ENCODE measurements at places on chromosomes 5 and 9.
A peak's percentile ranks its signal among the peaks of the same experiment; 100 is the strongest.

- DNase-seq, result no peak
Observed at GRCh38 chr9:34346873-34347799, 17.8 kb downstream of the NUDT2 start.

- no peak for DNase-seq
Observed at GRCh38 chr9:99606957-99607356, 214.7 kb upstream of the NR4A3 start.

GRCh38 chr9:120889606-120890271 is 12.8 kb upstream of the PHF19 start:
- no peak for DNase-seq

DNA sequence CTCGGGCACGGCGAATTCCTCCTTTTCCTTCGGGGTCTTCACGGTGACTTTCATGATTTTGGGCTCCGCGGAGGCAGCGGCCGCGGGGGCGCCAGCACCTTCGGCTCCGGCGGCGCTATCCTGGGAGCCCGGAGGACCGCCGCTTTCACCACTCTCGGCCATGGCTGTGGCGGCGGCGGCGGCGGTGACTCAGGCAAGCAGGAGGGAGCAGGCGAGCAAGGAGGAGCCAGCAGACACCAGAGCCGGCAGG is 315 bp downstream of the UBQLN1 start:
- peak; percentile 84 for DNase-seq

DNA sequence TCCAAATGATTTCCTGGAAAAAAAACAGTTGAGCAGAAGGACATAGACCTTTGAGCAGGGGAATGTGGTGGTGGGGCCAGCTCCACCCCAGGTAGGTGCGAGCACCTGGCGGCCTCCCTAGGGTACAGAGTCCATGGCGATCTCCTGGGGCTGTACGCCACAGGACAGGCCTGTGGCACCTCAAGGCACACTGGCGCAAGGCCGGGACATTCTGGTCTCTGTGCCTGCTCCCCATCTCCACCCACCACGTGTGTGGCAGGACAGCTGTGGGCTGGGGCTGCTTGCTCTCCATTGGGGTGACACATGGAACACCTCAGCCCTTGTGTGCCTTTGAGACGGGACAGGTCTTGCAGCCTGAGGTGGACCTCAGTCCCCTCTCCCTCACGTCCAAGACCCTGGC is 25.2 kb downstream of the WNK2 start:
- no peak for DNase-seq

GRCh38 chr5:152514827-152515397 is 109.8 kb upstream of the NMUR2 start:
- no peak for DNase-seq

DNA sequence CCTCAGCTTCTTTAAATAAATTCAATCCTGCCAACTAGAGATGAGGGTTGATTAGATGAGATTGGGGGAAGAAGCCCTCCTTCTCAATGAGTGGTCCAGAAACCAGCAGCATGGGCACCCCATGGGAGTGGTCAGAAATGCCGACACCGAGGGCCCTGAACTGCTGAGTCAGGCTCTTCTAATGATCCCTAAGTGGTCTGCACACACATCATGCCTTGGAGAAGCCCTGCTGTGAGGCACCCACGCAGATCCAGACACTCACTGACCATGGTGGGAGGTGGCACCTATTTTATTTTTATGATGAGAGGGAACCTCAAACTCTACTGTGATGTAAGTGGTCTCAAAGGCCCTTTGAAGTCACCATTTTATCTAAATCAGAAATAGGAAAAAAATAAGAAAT is 72.3 kb upstream of the BOD1 start:
- DNase-seq, result no peak

DNA sequence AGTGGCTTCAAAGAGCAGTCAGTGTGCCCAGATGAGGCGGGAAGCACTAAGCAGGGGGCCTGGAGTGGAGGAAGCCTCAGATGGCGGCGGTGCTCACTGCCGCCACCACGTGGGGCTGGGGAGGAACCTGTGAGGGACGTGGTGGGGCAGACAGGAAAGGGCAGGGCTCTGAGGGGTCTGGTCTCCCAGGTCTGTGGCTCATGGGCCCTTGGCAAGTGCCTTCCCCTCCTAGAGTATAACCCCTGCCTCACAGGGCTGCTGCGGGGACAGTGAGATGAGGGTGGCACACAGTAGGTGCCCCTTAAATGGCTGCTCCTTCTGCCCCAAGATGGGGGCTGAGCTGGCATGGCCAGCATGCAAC is 26.6 kb downstream of the NR5A1 start:
- DNase-seq, result no peak

GRCh38 chr5:136065588-136065987 is 36.8 kb downstream of the TGFBI start:
- no peak for DNase-seq

- DNase-seq, result no peak
Observed at GRCh38 chr9:3401221-3401954, 124.4 kb downstream of the RFX3 start.

DNA sequence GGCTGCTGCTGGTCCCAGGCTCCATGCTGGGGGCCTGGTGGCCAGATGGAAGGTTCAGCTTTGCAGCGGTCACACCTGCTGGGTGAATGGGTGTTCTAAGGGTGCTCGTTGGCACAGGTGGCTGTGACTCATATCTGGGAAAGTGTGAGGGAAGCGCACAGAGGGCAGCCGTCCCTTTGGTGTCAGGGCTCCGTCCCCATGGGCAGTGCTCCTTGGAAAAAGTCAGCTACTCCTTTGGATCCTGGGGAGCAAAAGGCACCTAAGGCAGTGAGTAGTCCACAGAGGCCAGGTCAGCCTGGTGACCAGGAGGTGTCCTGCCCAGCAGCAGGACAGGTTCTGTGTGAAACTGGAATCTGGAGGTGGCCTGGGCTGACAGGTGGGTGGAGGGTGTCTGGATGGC is 18.4 kb upstream of the GBGT1 start:
- no peak for DNase-seq

- no peak for DNase-seq
Observed at GRCh38 chr5:61051267-61051666, 106.3 kb downstream of the NDUFAF2 start.

GRCh38 chr5:67297376-67297775 is 100.8 kb upstream of the CD180 start:
- DNase-seq, result no peak

- no peak for DNase-seq
Observed at GRCh38 chr5:160649304-160649703, 202.7 kb downstream of the ATP10B start.

- DNase-seq, result no peak
Observed at GRCh38 chr5:114308508-114308907, 53.4 kb upstream of the KCNN2 start.

DNA sequence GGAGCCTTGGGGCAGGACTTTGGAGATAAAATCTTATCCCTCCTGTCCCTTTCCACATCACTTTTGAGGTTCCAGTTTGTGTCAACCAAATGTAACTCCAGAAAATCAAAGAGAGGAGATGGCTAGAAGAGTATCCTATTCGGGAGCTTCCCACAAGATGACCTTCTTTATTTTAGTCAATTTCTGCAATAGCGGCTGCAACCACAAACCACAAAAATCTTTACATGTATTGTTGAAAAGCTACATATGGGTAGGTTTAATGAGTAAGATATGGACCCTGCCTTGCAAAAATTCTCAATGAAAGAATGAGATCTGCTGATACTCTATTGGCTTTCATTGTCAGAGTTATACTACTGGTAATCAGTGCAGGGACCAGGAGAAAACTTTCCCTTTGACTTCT is 92.2 kb upstream of the MAMDC2 start:
- DNase-seq, result no peak

DNA sequence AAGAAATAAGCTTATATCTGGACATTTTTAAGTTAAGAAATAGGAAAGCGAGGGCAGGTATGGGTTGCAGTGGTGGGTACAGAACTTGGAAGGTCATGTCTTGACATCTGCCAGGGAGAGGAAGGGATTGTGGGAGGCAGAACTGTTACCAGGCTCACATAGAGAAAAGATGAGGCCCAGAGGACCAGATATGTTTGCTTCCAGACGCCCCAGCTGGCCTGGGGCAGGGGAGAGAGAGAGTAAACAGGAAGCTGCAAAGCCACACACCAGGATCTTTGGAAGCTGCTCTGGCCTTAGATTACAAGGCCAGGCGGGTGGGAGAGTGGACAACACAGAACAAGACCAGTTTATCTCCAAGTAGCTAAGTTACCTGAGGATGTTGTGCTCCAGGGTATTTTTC is 71.2 kb downstream of the MARCHF11 start:
- no peak for DNase-seq

GRCh38 chr9:14960881-14961280 is 50.7 kb upstream of the FREM1 start:
- DNase-seq, result no peak

GRCh38 chr5:33774341-33774740 is 117.4 kb downstream of the ADAMTS12 start:
- no peak for DNase-seq

GRCh38 chr9:16076511-16076910 is 523.7 kb downstream of the CCDC171 start:
- DNase-seq, result no peak

DNA sequence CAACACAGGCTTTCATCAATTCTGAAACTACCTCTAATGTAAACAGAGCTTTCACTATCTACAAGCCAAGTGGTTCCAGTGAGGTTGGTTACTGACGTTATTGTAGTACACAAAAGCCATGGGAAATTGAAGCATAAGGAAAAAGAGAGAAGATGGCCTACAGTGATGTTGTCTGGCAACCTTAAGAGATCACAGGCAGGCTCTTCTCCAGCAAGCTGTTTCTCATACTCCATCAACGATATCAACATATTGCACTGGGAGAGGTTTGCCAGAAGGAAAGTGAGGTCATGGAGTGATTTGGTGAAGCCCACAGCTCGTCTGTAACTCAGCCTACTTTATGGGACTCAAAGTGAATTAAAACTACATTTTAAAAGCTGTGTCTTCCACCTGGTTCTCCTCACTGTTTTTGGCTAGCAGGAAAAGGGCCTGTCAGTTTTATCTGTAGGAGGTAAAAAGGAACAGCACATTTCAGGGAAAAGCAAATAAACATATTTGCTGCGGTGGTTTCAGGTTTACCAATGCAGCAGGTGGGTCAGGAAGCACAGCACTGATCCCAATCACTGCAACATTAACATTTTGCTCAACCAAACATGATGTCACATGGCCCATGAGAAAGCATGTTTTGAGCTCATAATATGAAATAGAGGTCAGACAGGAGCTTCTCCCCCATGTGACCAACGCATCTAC is 72.9 kb downstream of the ARSB start:
- no peak for DNase-seq

DNA sequence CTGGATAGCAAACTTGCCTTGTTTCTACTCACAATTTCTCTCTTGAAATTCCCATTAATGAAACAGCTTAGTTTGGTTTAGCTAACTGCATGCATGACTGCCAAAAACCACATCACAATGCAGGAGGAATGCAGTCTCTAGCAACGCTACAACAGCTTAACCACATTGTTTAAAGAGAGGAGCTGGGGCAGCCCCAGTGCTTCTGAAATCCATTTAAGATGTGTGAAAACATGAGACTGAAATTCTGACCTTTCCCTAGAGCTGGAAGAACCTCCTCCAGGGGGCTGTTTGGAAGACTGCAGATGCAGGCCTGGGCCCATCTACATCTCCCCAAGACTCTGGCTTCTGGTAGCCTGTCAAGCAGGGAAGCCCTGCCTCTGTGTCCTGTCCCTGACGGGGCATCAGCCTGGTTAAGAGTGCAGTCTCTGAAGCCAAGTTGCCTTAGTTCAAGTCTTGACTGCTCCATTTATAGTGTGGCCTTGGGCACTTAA is 157.1 kb downstream of the ZNF462 start:
- DNase-seq, result no peak

DNA sequence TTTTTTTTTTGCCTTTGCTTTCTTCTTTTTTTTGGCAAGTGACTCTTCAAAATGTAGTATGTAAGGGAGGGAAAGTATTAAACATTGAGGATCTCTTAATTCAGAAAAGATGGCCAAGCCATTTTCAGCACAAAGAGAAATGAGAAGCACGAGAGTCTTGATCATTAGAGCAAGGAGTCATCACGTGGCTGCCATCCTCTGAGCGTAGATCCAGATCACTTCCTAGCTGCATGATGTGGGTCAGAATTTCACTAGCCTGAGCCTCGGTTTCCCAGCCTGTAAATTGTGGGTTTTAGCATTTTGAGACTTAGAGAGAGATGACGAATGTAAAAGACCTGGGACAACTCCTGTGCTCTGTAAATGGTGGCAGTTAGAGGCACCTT is 312.9 kb downstream of the ARHGEF28 start:
- DNase-seq, result no peak

DNA sequence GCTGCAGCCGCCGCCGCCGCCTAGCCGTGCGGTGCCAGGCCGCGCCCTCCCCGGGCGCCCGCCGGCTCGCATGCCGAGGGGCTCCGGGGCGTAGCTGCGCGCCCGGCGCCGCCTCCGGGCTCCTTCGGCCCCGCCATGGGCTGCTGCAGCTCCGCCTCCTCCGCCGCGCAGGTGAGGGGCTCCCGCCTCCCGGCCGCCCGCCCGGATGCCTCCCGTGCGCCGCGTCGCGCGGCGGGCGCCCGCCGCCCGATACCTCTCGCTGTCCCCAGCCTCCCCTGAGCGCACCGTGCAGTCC is 230 bp downstream of the SLC44A1 start:
- no peak for DNase-seq

- peak; percentile 64 for DNase-seq
Observed at GRCh38 chr9:136808075-136808805, 492 bp downstream of the RABL6 start.

DNA sequence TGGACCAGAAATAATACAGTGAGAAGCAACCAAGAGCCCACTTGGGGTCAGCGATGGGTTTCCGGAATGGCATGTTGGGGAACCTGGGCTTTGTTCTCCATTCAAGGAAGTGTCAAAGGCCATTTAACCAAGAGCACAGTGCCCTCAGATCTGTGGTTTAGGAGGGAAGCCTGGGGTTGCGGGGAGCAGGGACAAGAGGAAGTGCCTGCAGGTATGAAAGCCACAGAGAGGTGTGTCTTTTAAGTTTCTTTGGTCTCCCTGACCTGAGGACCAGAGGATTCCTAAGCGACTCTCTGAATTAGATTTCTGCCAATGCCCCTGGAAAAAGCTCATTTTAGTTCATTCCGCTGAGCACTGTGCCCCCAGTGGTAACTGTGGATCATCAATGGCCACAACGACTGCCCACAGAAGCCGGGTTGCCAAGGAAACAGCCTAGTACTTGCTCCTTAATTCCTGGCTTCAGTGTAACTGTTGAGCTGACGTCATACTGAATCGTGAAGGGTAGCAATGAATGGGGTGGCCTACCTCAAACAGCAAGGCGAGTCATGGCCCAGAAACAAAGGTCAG is 107.3 kb upstream of the SPIN1 start:
- peak; percentile 35 for DNase-seq

- no peak for DNase-seq
Observed at GRCh38 chr9:81455462-81456219, 233.7 kb downstream of the TLE1 start.

- no peak for DNase-seq
Observed at GRCh38 chr5:27491047-27491446, 452.7 kb upstream of the CDH9 start.

All from activated T-cell treated with anti-CD3 and anti-CD28 coated beads, Interleukin-2, amount 50 U/mL, for 48 hours (primary cell).